Stimulated activated CD4-positive, alpha-beta T cell treated with anti-CD3 and anti-CD28 coated beads, Interleukin-2, amount 100 ng/mL, for 48 hours (primary cell): ENCODE measurements at places on chromosomes 1 and 21.

DNA sequence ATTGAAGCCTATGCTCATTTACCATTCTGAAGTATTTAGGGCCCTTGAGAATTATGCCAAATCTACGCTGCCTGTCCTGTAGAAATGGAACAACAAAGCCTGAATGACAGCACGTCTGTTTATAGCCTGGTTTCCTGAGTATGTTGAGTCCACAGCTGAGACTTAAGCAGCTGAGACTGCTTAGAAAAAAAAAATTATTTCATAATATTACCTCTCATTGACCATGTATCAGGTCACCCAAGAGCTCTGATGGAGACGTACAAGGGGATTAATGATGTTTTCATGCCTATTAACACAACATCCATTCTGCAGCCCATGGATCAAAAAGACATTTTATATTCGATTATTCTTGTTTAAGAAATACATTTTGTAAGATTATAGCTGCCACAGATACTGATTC, 387.2 kb upstream of the NCAM2 start:
- no peak for DNase-seq

DNA sequence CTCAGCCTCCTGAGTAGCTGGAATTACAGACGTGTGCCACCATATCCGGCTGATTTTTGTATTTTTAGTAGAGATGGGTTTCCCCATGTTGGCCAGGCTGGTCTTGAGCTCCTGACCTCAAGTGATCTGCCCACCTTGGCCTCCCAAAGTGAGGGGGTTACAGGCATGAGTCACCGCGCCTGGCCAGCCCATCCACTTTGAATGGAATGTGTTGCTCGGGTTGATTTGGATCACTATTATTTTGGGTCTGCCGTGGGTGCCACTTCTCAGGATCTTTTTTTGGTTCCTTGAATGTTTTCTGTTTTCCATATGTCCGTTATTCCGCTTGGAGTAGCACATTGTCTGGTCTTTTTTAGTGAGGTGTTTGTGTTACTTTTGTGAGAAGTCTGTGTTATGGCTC, 17.0 kb downstream of the PCNT start:
- DNase-seq: no peak

GRCh38 chr1:238232084-238232710, 341.5 kb upstream of the ZP4 start:
- DNase-seq: no peak

- DNase-seq: no peak
These were observed 1.0 kb downstream of the F11R start for GRCh38 chr1:161019751-161020495.

DNA sequence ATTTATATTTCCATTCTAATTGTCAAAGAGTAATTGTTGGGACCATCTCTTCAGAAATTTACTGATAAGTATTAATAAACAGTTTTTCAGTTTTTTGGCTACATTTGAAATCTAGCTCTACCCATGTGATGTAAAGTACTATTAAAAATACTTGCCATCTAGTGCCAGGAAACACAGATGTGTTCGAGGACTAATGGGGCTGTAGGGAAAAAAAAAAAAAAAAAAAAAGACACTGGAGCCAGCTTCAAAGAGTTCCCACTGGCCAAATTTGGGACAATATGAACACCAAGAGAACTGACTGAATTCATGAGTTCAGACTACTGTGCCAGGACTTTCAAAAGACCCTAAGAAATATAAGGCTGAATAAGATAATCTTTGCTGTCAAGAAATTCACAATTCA, 65.2 kb upstream of the GFI1 start:
- no peak for DNase-seq

DNA sequence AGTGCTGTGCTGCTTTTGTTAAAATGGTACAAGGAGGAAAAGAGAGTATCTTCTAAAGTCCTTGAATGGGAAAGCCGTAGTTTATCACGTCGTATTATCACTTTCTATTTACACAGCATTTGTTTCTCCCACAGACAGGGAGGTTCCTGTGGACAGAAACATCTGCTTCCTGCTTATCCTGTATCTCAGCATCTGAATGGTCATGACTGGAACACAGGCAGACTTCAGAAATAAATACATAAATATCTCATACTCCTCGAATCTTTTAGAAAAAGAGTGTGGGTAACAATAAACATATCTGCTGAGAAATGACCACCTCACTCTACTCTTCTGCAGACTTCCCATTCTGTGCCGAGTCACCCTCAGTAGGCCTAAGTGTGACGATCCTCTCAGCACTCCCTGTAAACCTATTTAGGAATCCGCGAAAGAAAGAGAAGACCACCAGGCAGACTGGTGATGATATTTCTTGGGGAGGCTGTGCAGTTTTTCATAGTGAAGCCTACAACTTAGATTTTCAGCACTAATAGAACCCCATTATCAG, 393.5 kb downstream of the SMYD3 start:
- DNase-seq: no peak

DNA sequence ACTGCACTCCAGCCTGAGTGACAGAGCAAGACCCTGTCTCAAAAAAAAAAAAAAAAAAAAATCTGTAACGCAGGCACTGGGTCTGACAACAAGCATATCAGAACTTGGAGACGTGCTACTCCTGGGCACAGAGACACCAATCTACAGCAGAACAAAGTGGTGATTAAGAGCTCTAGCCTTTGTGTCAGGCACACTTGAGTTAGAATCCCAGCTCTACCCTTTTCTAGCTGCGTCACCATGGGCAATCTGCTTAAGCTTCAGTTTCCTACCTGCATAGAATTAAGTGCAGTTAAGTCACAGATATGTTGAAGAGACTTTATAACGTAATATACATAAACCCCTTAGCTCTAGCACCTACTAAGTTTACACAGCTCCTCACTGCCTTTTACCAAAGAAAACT, 3.4 kb upstream of the CDCA8 start:
- DNase-seq: no peak

- DNase-seq: no peak
These were observed 26.3 kb upstream of the DISP1 start for GRCh38 chr1:222788402-222789156.

GRCh38 chr1:155179112-155180031, 5.7 kb downstream of the TRIM46 start:
- DNase-seq: no peak

- no peak for DNase-seq
These were observed 8.6 kb downstream of the ACOT7 start for GRCh38 chr1:6384962-6385361.

DNA sequence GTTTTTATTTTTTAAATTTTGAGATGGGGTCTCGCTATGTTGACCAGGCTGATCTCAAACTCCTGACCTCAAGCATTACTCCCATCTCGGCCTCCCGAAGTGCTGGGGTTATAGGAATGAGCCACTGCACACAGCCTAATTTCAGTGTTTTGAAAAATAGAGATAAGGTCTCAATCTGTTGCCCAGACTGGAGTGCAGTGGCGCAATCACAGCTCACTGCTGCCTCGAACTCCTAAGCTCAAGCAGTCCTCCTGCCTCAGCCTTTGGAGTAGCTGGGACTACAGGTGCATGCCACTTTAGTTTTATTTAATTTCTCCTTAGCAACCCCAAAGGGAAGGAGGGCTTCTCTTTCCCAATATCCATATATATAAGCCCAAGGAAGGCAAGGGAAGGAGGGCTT, 63.7 kb upstream of the LPGAT1 start:
- DNase-seq: no peak
